Activated T-cell treated with anti-CD3 and anti-CD28 coated beads, Interleukin-2, amount 50 U/mL, for 24 hours (primary cell): ENCODE measurements at places on chromosomes 16 and 17.

GRCh38 chr17:72587156-72587555 is 466.3 kb downstream of the SOX9 start:
- no peak overlapping the region for H3K27ac ChIP-seq
- H3K36me3 ChIP-seq = no peaks in the 10 kb centered on the region
- H3K4me3 ChIP-seq = no peak overlapping the region
- DNase-seq = no peak
- peaks cover 24% of the 10 kb centered on the region for H3K4me1 ChIP-seq

- peaks cover 38% of the 10 kb centered on the region for H3K36me3 ChIP-seq
- DNase-seq = no peak
- H3K27me3 ChIP-seq = no peaks in the 10 kb centered on the region
- no peak overlapping the region for H3K4me3 ChIP-seq
Observed at GRCh38 chr17:67682196-67682595, 35.5 kb upstream of the NOL11 start.

- H3K36me3 ChIP-seq = peaks cover 27% of the 10 kb centered on the region
- H3K4me3 ChIP-seq = peak overlapping the region; percentile 69
- no peaks in the 10 kb centered on the region for H3K27me3 ChIP-seq
- DNase-seq = no peak
- peaks cover 65% of the 10 kb centered on the region for H3K4me1 ChIP-seq
Observed at GRCh38 chr17:31318851-31319661, 2.4 kb downstream of the EVI2A start.

DNA sequence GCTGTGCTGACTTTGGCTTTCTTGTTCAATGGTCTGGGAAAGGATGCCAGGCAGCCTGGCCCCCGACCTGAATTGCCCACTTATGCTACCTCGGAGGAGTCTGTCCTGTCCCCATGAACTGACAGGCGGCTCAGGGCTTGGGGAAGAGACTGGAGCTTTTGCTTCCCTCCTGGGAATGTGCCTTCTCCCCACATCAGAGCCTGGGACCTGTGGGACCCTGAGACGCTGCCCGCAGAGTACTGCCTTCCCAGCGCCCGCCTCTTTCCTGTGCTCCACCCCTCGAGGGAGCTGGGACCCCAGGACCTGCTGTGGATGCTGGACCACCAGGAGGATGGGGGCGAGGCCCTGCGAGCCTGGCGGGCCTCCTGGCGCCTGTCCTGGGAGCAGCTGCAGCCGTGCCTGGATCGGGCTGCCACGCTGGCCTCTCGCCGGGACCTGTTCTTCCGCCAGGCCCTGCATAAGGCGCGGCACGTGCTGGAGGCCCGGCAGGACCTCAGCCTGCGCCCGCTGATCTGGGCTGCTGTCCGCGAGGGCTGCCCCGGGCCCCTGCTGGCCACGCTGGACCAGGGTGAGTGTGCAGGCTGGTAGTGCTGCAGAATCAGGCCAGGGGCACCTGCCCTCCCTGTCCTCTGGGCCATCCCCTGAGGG is 18.5 kb downstream of the FCSK start:
- no peaks in the 10 kb centered on the region for H3K27me3 ChIP-seq
- H3K4me1 ChIP-seq = peaks cover 22% of the 10 kb centered on the region
- H3K36me3 ChIP-seq = peaks cover 31% of the 10 kb centered on the region
- no peak for DNase-seq
- no peak overlapping the region for H3K4me3 ChIP-seq
- peak overlapping the region; percentile 40 for H3K27ac ChIP-seq

GRCh38 chr16:90040152-90041023 is 21.1 kb upstream of the DBNDD1 start:
- H3K4me1 ChIP-seq = no peaks in the 10 kb centered on the region
- peaks cover 3% of the 10 kb centered on the region for H3K27me3 ChIP-seq
- no peak for DNase-seq
- H3K4me3 ChIP-seq = no peak overlapping the region

GRCh38 chr17:77323413-77324171 is 182.8 kb downstream of the SEC14L1 start:
- H3K4me3 ChIP-seq = no peak overlapping the region
- no peaks in the 10 kb centered on the region for H3K36me3 ChIP-seq
- no peak overlapping the region for H3K27ac ChIP-seq
- H3K27me3 ChIP-seq = no peaks in the 10 kb centered on the region
